ENCODE measurements at places on chromosomes 16 and 17.
A peak's percentile ranks its signal among the peaks of the same experiment; 100 is the strongest.

DNA sequence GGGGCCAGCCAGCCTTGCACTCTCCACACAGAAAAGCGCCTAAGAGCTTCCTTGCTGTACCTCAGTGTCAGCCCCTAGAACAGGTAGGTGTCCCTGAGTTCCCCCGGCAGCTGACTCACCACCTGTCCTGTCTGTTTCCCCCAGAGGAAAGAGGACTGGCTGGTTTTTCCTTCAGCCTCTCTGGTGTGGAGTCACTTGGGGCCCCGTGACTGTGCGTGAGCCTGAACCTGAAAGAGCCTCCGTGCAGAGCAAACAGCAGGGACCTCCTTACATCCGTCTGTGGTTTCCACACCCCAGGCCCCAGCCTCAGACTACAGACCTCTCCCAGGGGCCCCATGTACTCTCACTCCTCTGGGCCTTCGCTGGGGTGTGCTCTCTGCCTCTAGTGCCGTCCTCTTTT lies 87.8 kb downstream of the GNAO1 start:
- DNase-seq = no peak

- no peak for DNase-seq
Observed at GRCh38 chr17:34261568-34262337, 6.7 kb downstream of the CCL2 start.

DNA sequence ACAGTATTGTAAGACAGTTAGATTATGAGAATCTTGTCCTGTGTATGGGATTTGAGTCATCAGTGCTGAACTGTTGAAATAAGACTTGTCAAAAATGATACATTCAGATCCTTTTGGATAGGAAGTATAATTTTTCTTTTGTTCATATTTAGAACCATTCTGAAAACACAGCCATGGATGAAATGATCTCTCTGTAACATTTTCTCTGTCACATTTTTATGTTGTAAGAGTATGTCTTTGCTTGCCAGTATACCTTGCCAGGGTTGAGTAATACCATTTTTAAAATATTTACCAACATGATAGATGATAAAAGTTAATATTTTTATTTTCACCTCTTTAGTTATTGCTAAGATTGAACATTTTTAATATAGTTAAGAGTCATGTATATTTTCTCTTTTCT lies 45.0 kb downstream of the NSRP1 start:
- no peak for DNase-seq

GRCh38 chr17:17725752-17726457 lies 44.6 kb downstream of the RAI1 start:
- DNase-seq = no peak

- peak; percentile 78 for DNase-seq
Observed at GRCh38 chr17:49952209-49952911, 16.6 kb upstream of the DLX4 start.

DNA sequence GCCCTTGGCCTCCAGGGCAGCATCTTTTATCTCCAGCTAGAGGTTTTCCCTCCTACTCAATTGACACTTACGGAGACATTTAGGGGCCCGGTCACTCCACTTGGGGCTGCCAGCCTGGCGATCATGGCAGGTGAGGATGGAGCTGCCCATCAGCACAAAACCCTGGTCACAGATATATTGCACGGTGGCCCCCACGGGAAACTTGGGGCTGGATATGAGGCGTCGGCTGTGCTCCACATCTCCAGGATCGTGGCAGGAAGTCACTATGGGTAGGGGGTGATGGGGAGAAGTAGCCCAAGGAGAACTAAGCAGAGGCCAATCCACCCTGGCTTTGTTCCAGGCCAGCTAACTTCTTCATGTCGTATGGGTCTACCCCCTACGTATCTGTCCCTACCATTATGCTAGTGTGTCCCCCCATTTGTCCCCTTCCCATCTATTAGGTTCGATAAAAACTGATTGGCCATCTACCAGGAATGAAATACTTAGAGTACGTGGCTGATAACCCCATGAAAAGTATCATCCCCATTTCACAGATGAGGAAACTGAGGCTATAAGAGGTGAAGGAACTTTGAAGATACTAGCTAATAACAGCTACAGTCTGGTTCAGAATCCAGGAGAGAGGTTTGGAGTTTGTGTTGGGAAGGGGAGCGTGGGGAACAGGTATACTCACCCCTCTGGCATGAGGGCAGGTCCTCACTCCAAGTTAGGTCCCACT lies 6.1 kb upstream of the PHF12 start:
- no peak for DNase-seq

- peak; percentile 76 for DNase-seq
Observed at GRCh38 chr17:13544292-13544691, 57.4 kb downstream of the HS3ST3A1 start.

- no peak for DNase-seq
Observed at GRCh38 chr17:54968988-54969332, 395 bp downstream of the STXBP4 start.

GRCh38 chr17:29757788-29758187 lies 135.1 kb upstream of the CORO6 start:
- no peak for DNase-seq

DNA sequence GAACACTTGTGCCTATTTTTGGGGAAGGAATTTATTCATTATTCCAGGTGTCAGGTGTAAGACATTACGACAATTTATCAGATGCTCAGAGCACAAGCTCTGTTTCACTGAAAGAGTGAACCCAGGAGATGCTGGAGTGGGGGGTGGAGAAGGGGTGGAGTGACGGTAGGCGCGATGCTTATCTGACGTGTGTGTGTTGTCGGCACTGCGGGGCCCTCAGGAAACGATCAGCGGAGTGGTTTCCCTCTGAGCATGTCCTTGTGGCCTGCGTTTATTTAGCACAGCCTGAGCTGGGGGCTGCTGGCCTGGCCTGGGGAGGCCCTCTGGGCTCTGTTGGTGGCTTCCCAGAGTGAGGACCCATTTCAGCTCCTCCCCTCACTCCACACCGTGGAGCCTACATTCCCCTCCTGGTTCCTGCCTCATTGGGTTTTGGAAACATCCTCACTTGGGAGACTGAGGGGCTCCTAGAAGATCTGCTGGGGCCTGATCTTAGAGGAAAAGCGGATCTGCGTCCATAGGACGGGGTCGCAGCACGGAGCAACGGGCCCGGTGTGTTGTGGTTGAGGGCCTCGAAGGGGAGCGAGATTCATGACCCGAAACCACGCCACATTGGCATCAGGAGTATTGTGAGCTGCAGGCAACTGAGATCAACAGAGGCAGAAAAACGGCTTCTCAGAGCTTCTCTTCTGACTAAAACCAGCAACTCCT lies 19.0 kb upstream of the GNG13 start:
- DNase-seq = no peak

DNA sequence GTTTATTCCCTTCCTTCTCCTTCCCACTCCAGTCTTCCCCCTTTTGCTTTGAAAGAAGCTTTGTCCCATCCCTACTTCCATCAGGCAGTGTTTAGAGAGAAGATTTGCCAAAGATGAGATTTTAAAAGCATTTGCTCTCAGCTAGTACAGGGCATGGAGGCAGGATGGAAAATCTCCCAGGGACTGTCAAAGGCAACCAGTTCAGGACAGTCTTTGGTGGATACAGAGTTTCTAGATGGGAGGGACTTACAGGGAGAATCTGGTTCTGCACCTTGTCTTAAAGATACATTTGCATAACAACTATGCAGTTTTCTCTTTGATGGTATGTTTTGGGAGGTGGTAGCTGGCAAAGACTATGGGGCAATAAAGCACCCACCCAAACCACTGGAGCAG lies 26.2 kb downstream of the CHD9 start:
- no peak for DNase-seq

GRCh38 chr17:15511142-15511541 lies 43.7 kb upstream of the CDRT4 start:
- no peak for DNase-seq

DNA sequence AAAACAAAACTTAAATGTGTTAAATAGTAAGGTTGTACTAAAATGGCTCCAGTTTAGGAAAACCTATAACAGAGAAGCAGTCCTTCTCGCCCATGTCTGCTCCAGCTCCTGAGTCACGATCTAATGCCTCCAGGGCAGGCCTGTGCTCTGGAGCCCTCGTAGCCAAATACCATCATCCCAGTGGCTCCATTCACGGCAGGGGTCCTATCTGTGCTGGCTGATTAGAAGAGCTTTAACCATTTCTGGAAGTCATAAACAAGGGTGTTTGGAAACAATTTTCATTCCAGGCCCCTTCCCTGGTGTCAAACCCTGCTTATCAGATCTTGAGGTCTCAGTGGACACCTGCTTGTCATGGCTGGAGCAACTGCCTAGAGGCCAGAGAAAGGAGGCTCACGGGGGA lies 336.9 kb downstream of the SOX9 start:
- no peak for DNase-seq

- no peak for DNase-seq
Observed at GRCh38 chr16:63922560-63922959, 1199.3 kb downstream of the CDH11 start.

DNA sequence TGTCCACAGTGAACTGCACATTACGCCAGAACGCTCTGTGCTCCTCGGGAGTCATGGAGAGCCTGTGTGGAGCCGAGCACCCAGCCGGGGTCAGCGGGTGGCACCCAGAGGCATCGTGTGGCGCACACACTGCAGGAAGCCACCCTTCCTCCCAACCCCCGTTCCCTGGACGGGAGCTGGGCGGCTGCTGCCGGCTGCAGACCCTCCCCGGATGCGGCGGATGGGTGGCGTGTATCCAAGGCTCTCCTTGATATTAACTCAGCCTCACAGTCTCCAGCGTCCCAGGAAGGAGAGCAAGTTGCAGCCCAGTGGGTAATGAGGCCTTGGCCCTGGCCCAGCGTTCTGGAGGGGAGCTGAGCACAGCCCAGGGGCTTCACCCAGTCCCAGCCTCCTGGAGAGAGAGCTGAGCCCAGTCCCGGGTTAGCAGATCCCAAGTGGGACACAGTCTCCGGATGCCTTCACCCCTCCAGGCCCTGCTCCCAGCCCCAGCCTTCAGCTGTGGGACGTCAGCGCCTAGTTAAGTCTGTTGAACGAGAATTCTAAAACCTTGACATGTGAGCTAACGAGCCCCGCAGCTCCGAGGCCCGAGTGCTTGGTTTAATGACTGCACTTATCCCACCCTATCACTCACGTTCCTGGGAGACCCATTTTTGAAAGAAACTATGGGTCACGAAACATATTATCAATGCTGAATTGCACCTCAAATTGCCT lies 86.6 kb downstream of the TBC1D16 start:
- DNase-seq = peak; percentile 33

DNA sequence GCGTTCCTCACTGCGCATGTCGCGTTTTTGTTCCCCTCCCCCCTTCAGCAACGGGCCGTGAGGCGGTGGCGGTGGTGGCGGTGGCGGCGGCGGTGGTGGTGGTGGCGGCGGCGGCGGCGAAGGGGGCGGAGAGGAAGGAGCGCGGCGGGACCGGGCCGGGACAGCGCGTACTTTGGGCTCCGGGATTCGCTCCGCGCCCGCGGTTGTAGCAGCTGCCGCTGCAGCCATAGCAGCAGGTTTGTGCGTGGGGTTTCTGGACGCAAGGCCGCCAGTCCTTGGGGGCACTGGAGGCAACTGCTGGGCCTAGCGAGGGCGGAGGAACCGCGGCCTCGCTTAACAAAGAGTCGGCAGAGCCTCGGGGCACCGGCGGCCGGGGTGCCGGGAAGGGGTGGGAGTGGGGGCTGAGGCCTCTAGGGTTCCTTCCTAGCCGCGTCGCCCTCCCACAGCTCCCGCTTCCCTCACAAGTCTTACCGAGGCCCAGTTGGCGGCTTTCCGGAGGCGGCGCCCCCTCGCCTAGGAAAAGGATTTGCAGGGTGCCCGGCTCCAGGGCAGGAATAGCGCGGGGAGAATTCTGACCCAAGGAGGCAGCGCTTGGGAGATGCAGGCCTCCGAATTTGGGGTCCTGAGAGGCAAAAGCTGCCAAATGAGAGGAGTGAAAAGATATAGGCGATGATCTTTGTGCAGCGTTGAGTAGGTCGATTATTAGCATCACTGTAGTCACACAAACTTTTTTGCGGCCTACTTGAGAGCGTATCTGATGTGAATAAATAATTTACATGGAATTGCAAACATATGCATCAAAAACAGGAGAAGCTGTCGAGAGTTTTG lies at the start of gene DDX42:
Gene DDX42 (plus strand): TSS at position 30 of the 828 bp plus-strand sequence. CDS start 12,880 bp downstream, outside the sequence.
- peak; percentile 79 for DNase-seq

GRCh38 chr16:72224260-72224768 lies 52.4 kb upstream of the PMFBP1 start:
- DNase-seq = no peak

DNA sequence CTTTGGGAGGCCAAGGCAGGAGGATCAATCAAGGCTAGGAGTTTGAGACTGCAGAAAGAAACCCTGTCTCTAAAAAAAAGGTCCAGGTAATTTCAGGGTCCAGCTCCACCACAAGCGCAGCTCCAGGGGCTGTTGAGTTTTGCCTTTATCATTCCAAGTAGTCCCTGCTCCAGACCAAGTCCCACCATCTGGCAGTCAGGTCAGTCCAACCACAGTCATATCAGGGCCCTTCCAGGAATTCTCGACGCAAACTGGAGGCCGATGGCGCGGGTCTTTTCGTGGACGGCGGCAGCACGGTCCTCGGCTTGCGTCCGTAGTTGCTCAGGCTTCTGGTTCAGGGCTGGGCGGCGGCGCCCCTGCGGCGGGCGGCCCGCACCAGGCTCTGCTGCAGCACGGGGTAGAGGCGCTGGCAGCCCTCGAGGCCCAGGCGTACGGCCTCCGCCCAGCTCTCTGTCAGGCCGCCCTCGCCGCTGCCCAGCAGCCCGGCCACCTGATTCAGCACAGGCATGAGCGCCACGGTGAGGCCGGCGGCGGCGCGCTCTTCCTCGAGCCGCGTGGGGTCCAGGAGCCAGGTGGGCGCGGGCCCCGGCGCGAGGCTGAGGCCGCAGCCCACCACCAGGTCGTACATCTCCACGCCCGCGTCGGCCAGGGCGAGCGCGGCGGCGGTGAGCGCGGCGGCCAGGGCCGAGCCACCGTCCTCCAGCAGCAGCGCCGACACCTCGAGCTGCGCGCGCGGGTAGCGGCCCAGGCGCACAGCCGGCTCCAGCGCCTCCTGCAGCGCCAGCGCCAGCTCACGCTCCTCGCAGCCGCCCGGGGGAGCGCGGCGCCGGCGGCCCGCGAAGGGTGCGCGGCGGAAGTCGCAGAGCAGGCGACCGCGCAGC lies 752 bp downstream of the EXOSC6 start:
- peak; percentile 56 for DNase-seq

- DNase-seq = no peak
Observed at GRCh38 chr16:56226187-56226586, 34.9 kb downstream of the GNAO1 start.

DNA sequence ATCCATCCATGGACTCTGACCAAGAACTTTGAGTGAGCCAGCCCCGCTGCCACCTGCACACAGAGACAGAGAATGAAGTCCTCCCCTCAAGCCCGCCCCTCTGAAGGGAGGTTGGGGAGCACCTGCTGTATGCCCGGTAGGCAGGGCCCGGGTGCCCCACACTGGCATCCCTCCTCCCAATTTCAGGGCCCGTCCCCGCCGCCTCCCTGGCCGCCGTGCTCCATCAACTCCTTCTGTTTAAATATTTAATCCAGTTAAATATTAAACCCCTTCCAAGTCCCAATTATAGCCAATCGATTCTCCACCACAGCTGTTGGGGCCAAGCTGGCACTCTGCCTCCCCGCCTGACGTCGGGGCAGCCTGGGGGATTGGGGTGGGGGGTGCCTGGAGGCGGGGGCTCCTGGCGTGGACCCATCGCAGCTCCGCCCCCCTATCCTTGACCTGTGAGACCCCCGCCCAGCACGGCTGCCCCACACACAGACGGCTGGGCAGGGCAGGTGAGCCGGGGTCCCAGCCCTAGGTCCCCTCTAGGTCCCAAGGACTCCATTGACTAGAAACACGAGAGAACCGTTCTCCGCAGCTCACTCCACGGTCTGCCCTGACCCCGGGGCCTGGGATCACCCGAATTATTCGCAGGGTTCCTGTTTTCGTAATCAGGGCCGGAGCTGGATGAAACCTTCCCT lies 18.0 kb upstream of the CACNA1H start:
- DNase-seq = no peak

GRCh38 chr16:83138976-83139690 lies 512.4 kb downstream of the CDH13 start:
- DNase-seq = no peak

GRCh38 chr17:3475812-3476610 lies at the start of gene ASPA:
ASPA (plus strand) TSS chr17:3475997; CDS start chr17:3476160, 163 bp downstream.
- DNase-seq = no peak

Measured in left hindlimb (tissue), 1 donor.